ENCODE measurements at places on chromosomes 6 and 20.

DNA sequence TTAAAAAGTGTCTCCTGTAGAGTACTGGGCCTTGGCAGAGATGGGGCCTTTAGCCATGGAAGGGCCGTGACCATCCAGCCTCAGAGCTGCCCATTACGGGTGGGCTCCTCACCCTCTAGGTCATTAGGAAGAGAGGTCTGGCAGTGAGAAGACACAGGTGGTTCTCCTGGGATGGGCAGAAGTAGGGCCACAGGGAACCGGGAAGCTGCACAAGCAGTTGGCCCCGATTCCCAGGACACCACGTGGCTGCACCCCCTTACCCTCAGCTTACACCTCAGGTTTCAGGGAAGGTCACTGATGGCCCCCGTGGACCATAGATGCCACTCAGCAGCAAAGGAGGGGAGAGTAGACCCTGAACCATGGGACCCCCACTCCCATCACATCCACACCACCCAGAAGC is 1.6 kb downstream of the RAET1G start:
- no peak for DNase-seq

GRCh38 chr6:26431258-26432172 is 8.8 kb upstream of the BTN3A3 start:
- no peak for DNase-seq

DNA sequence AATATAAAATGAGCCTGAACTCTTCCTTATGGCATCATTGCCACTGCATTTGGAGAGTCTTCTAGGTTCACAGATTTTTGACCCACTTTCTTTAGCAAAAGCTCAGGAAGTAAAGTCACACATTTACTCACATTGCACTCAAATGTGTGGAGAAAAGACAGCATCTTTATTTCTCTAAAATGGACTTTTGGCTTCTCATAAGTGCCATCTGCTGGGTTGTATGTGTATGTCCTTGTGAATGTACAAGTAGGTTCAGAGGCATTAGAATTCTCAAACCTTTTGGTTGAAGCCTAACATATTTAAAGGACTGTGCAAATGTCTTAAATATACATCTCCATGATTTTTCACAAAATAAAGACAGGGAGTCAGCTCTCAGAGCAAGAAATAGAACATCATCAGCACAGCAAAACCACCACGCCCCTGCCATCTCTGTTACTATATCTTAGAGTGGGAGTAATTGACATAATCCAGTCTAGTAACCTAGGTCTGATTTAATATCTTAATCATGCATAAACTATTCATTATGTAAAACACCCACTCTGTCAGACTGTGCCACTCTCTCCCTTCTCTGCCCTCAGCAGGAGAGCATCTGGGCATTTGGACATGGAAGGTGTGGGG is 42.2 kb upstream of the SPTLC3 start:
- no peak for DNase-seq

- no peak for DNase-seq
Measured at GRCh38 chr20:34041226-34041625, 47.5 kb downstream of the RALY start.

DNA sequence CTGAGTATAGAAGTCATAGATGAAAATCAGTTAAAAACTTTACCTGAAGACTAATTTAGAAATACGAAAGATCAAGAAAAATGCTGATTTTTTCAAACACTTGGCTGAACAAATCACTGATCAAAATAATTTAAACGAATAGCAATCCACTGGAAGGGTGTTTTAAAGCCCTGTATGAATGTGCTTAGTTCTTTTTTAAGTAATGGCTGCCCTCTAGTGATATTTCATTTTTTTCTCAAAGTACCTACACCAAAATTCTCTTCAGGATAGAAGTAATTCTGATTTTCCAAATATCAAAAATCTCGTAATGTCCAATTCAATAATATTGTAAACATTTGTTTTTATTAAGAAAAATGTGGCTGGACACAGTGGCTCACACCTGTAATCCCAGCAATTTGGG is 32.5 kb downstream of the AKAP7 start:
- DNase-seq = no peak

GRCh38 chr6:19905584-19905983 is 68.4 kb downstream of the ID4 start:
- no peak for DNase-seq
